Calu3 (cell line): ENCODE measurements at places on chromosomes 6 and 20. TPM values are rescaled to one million over a fixed set of nuclear protein-coding genes. Genes with fewer than 3 reads are reported as not detected.

DNA sequence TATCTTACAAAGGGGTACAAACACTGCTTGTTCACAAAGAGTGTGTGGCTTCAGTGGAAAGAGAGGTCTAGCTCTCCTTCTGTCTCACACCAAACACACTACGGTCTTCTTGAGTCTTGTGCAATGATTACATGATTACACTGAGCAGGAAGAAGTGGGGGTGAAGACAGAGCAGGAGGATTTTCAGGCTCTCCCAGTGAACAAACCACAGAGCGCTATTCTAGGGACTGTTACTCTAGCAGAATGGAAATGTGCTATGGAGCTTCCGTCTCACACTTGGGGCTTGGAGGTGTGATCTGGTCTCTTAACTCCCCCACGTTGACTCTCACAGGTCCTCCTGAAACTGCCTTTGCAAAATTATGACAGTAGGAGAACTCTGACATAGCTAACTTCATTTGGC, 203.4 kb downstream of the MYLK4 start:
- no peak for DNase-seq
- H3K4me1 ChIP-seq, result peaks cover 16% of the 10 kb centered on the region
- H3K4me3 ChIP-seq, result no peak overlapping the region
- H3K36me3 ChIP-seq, result no peaks in the 10 kb centered on the region

GRCh38 chr20:37864298-37864697, 38.6 kb upstream of the VSTM2L start:
- H3K27ac ChIP-seq, result no peak overlapping the region
- H3K4me1 ChIP-seq, result no peaks in the 10 kb centered on the region
- no peak overlapping the region for H3K4me3 ChIP-seq

DNA sequence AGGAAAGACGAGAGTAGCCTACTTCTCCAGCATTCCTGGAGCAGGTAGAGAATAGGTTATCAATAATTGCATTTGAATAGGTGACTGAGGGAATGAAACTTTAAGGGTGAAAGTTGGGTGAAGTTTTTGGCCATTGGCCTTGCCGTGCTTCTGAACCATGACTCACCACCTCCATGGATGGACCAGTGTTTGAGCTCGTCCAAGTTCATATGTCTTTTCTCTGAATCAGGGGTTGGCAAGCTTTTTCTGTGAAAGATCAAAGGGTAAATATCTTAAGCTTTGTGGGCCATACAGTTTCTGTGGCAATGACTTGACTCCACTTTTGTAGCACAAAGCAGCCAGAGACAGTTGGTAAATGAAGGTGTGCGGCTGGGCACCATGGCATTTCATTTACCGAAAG, 31.8 kb downstream of the SNRNP48 start:
- peaks cover 9% of the 10 kb centered on the region for H3K27me3 ChIP-seq
- no peak overlapping the region for H3K27ac ChIP-seq
- no peaks in the 10 kb centered on the region for H3K36me3 ChIP-seq
- H3K4me3 ChIP-seq, result no peak overlapping the region

GRCh38 chr6:6596529-6597328, 8.2 kb downstream of the LY86 start:
- H3K36me3 ChIP-seq, result no peaks in the 10 kb centered on the region
- H3K4me3 ChIP-seq, result no peak overlapping the region
- DNase-seq, result no peak
- peaks cover 24% of the 10 kb centered on the region for H3K27me3 ChIP-seq

GRCh38 chr6:13292774-13293173, 35.6 kb downstream of the TBC1D7 start:
- H3K27ac ChIP-seq, result no peak overlapping the region
- H3K4me1 ChIP-seq, result no peaks in the 10 kb centered on the region
- no peaks in the 10 kb centered on the region for H3K27me3 ChIP-seq

DNA sequence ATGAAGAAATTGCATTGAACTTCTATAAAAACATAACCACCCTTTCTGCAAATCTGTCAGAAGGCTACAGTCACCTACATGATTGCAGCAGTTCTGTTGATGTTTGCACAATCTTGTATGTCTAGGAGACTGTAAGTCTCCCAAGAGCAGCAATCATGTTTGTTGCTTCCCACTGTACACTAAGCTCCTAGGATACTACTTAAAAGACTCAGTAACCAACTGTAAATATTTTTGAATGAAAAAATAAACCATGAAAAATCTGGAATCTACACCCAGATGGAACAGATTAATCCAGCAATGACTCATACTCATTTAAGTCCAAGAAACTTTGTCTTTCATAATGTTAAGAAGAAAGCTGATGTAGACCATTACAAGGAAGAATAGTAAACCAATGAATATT, 168.5 kb upstream of the ATXN1 start:
- DNase-seq, result no peak
- no peaks in the 10 kb centered on the region for H3K36me3 ChIP-seq
- no peak overlapping the region for H3K27ac ChIP-seq
- no peak overlapping the region for H3K4me3 ChIP-seq
- no peaks in the 10 kb centered on the region for H3K27me3 ChIP-seq
- no peaks in the 10 kb centered on the region for H3K4me1 ChIP-seq

DNA sequence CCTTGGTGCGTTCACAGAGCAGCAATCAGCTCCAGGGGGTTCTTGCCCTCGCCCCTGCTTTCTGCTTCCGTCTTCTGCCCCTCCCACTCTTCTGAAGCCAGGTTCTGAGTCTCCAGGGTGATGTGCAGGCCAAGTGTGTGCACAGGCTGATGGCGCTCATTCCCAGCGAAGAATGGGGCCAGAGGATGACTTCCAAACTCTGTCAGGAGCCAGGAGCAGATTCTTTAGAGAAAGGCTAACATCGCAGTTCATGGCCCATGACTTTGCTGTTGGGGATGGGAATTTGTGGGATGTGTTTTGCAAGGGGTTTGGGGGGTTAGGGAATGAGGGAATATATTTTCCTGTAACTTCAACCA, 56.1 kb upstream of the CCN6 start:
- H3K27me3 ChIP-seq, result no peaks in the 10 kb centered on the region
- no peak for DNase-seq
- no peak overlapping the region for H3K4me3 ChIP-seq
- no peak overlapping the region for H3K27ac ChIP-seq

- H3K27ac ChIP-seq, result no peak overlapping the region
- H3K4me3 ChIP-seq, result no peak overlapping the region
- no peaks in the 10 kb centered on the region for H3K4me1 ChIP-seq
- no peaks in the 10 kb centered on the region for H3K27me3 ChIP-seq
- DNase-seq, result no peak
Measured at GRCh38 chr6:69061066-69061465, 426.0 kb downstream of the ADGRB3 start.

- H3K4me3 ChIP-seq, result no peak overlapping the region
- no peak overlapping the region for H3K27ac ChIP-seq
- no peaks in the 10 kb centered on the region for H3K27me3 ChIP-seq
- peaks cover 20% of the 10 kb centered on the region for H3K4me1 ChIP-seq
- H3K36me3 ChIP-seq, result peaks cover 23% of the 10 kb centered on the region
Measured at GRCh38 chr20:50508171-50508755, 1.9 kb upstream of the PTPN1 start.

DNA sequence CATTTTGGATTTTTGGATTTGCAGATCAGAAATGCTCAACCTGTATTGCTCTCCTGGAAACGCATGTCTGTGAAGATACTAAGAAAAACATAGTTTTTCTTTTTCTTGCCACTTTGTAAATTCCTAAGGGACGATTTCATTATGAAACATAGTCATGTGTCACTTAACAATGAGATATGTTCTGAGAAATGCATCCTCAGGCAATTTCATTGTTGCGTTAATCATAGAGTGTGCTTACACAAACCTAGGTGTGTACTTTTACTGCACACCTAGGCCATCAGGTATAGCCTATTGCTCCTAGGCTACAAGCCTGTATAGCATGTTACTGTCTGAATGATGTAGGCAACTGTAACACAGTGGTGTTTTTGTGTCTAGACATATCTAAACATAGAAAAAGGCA, 13.4 kb upstream of the THEMIS start:
- H3K27ac ChIP-seq, result no peak overlapping the region
- H3K27me3 ChIP-seq, result no peaks in the 10 kb centered on the region
- H3K36me3 ChIP-seq, result no peaks in the 10 kb centered on the region
- H3K4me1 ChIP-seq, result no peaks in the 10 kb centered on the region
- no peak overlapping the region for H3K4me3 ChIP-seq

GRCh38 chr6:56821005-56821432, 133.9 kb upstream of the BEND6 start:
- peaks cover 42% of the 10 kb centered on the region for H3K4me1 ChIP-seq
- DNase-seq, result no peak
- H3K4me3 ChIP-seq, result no peak overlapping the region
- H3K27ac ChIP-seq, result peak overlapping the region; percentile 33
- no peaks in the 10 kb centered on the region for H3K27me3 ChIP-seq

GRCh38 chr20:16520154-16520553, 53.1 kb downstream of the KIF16B start:
- no peak for DNase-seq
- no peak overlapping the region for H3K27ac ChIP-seq
- no peaks in the 10 kb centered on the region for H3K27me3 ChIP-seq
- no peak overlapping the region for H3K4me3 ChIP-seq
- H3K36me3 ChIP-seq, result no peaks in the 10 kb centered on the region
- no peaks in the 10 kb centered on the region for H3K4me1 ChIP-seq

- no peaks in the 10 kb centered on the region for H3K27me3 ChIP-seq
- H3K36me3 ChIP-seq, result no peaks in the 10 kb centered on the region
- no peaks in the 10 kb centered on the region for H3K4me1 ChIP-seq
- no peak for DNase-seq
- no peak overlapping the region for H3K27ac ChIP-seq
Measured at GRCh38 chr20:40049854-40050253, 639.2 kb downstream of the MAFB start.

- H3K27me3 ChIP-seq, result peaks cover 84% of the 10 kb centered on the region
- no peak overlapping the region for H3K4me3 ChIP-seq
- H3K27ac ChIP-seq, result no peak overlapping the region
- no peaks in the 10 kb centered on the region for H3K36me3 ChIP-seq
- DNase-seq, result no peak
Measured at GRCh38 chr20:42686057-42686456, 503.6 kb downstream of the PTPRT start.

- H3K4me1 ChIP-seq, result no peaks in the 10 kb centered on the region
- no peak overlapping the region for H3K27ac ChIP-seq
- no peaks in the 10 kb centered on the region for H3K27me3 ChIP-seq
- H3K4me3 ChIP-seq, result no peak overlapping the region
- no peak for DNase-seq
Measured at GRCh38 chr20:7708782-7709181, 231.5 kb downstream of the HAO1 start.

DNA sequence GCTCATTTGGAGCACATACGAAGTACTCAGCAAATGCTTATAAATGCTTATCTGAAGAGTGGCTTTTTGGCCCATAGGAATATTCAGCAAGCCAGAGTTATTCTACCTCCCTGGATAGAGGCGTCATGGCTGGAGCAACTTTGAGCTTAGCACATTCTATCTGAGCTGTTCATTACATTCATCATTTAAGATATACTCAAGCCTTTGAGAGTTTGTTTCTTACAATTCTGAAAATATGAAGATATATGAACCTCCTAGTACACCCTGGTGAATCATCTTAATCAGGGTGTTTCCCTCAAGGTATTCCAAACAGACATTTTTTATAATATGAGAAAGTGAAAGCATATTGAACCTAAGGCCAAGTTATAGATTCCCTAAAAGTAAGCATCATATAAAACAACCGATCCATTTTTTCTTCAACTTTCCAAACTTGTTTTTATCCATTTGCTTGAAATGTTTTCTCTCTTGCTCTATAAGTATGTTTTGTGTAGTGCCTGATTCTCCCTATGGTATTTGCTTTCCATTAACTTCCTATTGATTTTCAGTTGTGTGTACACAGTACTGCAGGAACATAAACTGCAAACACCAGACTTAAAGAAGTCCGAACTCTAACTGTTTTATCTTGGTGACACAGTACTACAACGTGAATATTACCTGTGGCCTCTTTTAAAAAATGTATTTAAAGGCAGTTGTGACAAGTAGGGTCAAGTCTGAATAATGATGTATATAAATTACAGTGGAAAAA, 139.7 kb upstream of the PTPRK start:
- peaks cover 7% of the 10 kb centered on the region for H3K36me3 ChIP-seq
- peaks cover 12% of the 10 kb centered on the region for H3K27me3 ChIP-seq
- no peak for DNase-seq
- H3K27ac ChIP-seq, result no peak overlapping the region
- peak overlapping the region; percentile 41 for H3K4me3 ChIP-seq
- peaks cover 49% of the 10 kb centered on the region for H3K4me1 ChIP-seq

GRCh38 chr20:20017844-20018185, 653 bp downstream of the NAA20 start:
- H3K36me3 ChIP-seq, result peaks cover 13% of the 10 kb centered on the region
- no peaks in the 10 kb centered on the region for H3K27me3 ChIP-seq
- H3K4me1 ChIP-seq, result peaks cover 9% of the 10 kb centered on the region
- H3K4me3 ChIP-seq, result peak overlapping the region; percentile 77

DNA sequence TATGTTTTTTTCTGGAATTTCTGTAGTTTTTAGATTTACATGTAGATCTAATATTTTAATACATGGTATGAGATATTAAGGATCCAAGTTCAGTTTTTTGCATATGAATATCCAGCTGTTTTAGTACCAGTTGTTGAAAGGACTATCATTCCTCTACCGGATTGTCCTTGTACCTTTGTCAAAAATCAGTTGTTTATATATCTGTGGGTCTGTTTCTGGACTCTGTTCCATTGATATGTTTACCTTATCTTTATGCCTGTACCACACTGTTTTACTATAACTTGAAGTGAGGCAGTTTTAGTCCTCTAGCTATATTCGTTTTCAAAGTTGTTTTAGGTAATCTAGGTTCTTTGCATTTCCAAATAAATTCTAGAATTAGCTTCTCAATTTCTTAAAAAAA, 47.7 kb downstream of the CBFA2T2 start:
- no peak overlapping the region for H3K27ac ChIP-seq
- H3K4me1 ChIP-seq, result peaks cover 6% of the 10 kb centered on the region
- no peaks in the 10 kb centered on the region for H3K27me3 ChIP-seq

DNA sequence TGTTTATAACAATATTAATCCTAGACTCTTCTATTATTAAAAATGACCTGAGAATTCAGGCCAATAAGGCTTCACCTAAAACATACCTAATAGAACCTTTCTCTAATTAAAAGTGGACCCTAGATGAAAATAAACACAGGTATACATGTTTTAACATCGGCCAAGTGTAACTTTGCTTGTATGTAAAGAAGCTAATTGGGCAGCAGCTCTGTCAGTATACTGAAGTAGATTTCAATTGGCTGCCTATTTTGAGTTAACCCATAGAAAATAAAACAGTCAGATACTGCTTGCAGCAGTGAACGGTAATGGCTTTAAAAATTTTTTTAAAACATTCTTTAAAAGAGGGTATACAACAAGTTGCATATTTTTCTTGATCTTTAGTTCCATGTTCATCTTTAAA, 67.3 kb downstream of the PDSS2 start:
- H3K27me3 ChIP-seq, result no peaks in the 10 kb centered on the region
- H3K4me3 ChIP-seq, result no peak overlapping the region
- DNase-seq, result no peak
- H3K36me3 ChIP-seq, result no peaks in the 10 kb centered on the region
- H3K4me1 ChIP-seq, result no peaks in the 10 kb centered on the region

GRCh38 chr6:96537726-96538125, 16.1 kb downstream of the UFL1 start:
- H3K27me3 ChIP-seq, result no peaks in the 10 kb centered on the region
- peaks cover 8% of the 10 kb centered on the region for H3K36me3 ChIP-seq
- no peak for DNase-seq

Gene SLC17A3
- not detected in 2 replicates for total RNA-seq

Gene SNAP91
- total RNA-seq, result not detected in 2 replicates

Gene ANGPT4
- total RNA-seq, result not detected in 2 replicates

Gene SMOC2
- total RNA-seq, result 0.73 and 1.1 TPM in 2 replicates

Gene HLA-DOB
- total RNA-seq, result 0.97 and 2.2 TPM in 2 replicates

Gene TBXT
- not detected in 2 replicates for total RNA-seq

Gene LYRM2
- total RNA-seq, result 36.8 and 37.6 TPM in 2 replicates

Gene NKAIN4
- not detected in 2 replicates for total RNA-seq

Gene CYP39A1
- 0.88 and 1.7 TPM in 2 replicates for total RNA-seq

Gene SIRPD
- total RNA-seq, result not detected in 2 replicates

Gene CLVS2
- not detected in 2 replicates for total RNA-seq

Gene CAGE1
- not detected in 2 replicates for total RNA-seq
